ENCODE measurements at places on chromosomes 2 and 18. TPM values are rescaled to one million over a fixed set of nuclear protein-coding genes. Genes with fewer than 3 reads are reported as not detected.

GRCh38 chr18:55781481-55781957 lies 193.5 kb upstream of the TCF4 start:
- DNase-seq, result no peak

DNA sequence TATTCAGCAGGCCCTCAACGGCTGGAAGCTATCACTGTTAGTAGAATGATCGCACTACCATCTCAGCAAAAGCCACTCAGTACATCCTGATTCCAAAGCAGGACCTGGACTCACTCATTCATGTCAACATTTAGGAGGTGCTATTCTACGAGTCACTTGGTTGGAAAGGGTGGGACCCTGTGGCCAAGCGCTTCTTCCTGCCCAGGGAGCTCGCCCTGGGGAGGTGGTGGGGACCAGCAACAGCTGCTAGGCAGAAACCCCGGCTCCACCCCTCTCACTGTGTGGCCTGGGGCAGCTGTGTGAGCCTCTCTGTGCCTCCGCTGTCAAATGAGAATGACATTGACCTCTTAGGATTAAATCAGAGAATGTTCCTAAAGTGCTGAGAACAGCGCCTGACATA lies 231.4 kb downstream of the EIPR1 start:
- DNase-seq, result no peak

GRCh38 chr18:79747156-79747845 lies 50.4 kb upstream of the KCNG2 start:
- DNase-seq, result no peak

GRCh38 chr2:120861191-120861575 lies 125.5 kb downstream of the GLI2 start:
- no peak for DNase-seq

- DNase-seq, result no peak
Observed at GRCh38 chr18:53586923-53587322, 637.5 kb downstream of the MBD2 start.

DNA sequence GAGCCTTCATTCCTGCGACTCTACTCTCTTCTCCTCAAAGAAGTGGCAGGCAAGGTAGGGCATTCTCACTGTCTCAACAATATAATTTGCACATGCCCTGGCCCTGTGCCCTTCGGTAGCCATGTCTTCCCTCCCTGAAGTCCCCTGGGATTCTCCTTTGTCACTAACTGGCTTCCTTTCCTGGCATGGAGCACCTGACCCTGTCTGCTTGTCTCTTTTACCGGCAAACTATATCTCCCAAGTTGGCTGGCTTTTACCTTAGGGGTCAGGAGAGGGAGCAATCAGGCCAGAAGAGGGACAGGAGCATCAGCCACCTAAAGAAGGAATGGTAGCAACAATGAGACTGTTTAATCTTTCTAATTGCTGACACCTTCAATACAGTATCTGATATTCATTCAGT lies 51.9 kb upstream of the RMDN2 start:
- no peak for DNase-seq

Gene FBXO15
- not detected for total RNA-seq

Gene ADGRF3
- total RNA-seq, result 0.49 TPM

Gene FABP1
- total RNA-seq, result 3,160 TPM

Measured in left colon (tissue), 2 donors.